Kasumi-1 (cell line): ENCODE measurements at places on chromosomes 3 and 15.

GRCh38 chr3:121584418-121584817, 8.8 kb upstream of the FBXO40 start:
- DNase-seq: no peak

DNA sequence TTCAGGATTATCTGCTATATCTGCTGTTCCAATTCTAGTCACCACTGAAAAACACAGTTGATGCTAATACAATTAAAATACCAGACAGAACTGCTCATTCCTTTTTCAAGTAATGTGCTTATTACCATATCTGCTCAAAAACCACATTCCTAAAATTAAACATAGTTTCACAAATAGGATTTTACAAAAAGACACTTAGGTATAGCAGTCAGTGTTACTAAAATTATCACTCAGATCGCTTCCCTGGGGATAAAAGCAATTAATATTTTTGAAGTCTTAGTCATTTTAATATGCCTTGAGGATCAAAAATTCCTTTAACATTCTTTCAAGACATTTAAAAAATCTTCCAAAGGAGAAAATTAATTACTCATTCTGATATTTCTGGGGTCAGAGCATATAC, 71.5 kb downstream of the RAD18 start:
- DNase-seq: no peak

DNA sequence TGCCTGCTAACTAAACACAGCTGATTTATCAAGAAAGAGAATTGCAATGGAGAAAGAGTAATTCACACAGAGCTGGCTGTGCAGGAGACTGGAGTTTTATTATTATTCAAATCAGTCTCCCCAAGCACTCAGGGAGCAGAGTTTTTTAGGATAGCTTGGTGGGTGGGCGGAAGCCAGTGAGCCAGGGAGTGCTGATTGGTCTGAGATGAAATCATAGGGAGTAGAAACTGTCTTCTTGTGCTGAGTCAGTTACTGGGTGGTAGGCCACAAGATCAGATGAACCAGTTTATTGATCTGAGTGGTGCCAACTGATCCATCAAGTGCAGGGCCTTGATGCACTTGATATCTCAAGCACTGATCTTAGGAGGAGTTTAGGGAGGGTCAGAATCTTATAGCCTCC, 891.9 kb upstream of the CADM2 start:
- DNase-seq: no peak

DNA sequence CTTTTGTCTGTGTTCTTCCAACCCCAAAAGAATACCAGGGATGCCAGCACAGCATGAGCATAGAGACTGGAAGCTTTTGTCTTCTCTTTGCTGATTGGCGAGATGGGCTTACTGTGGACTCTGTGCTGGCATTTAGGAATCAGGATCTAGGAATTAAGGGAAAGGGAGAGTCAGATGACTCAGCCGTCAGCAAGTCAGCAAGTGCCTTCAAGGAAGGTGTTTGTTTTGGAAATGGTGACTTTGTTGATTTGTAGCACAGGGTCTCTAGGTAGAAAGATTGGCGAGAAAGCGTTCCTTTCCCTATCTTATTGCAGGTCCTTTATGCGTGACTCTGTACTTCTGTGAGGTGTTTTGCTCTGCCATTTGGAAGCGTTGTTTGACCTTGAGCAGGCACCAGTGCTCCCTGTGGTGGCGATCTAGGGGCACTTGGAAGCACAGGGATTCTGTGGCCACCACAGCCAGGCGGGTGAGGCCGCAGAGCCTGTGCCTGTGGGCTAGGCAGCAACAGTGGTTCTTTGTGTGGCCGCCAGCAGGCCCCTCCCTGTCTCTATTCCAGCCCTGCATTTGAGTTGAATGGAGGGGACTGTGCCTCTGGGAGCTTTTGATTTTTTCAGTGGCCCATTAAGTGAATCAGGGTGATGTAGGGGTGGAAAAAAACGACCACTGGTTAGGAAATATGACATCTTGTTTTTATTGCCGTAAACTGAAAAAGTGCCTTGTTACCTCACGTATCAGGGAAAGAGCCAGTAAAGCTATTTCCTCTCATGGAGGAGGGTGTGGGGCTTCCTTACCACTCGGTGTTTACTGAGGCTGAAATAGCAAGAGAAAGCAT, 19.0 kb downstream of the FAN1 start:
- DNase-seq: no peak

DNA sequence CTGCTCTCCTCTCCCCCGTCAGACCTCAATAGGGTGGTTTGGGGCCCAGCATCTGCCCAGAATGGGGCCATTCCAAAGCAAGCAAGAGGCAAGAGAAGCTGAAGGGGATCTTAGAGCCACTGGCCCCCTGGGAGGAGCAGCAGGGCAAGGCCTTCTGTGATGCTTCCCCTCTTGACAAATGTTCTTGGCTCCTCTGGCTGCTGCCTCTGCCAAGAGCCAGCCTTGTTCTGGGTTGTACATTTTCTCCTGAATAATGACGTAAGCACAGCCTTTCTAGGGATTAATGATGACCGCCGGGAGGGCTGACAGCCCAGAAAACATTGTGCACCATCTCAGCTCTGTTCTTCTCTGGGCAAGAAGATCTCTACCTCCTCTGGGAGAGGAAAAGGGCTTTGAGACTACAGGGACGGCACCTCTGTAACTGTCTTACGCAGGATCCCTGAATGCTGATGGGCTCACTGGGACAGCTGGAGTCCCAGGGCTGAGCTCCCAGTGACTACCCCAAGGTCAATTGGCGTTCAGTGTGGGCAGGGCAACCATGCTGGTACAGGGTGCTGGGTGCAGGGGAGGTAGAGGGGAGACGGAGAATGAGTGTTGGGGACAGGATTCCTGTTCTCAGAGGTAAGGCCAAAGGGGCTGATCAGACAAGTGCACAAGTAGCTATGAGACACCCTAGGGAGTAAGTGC, 253.3 kb downstream of the FAM43A start:
- DNase-seq: no peak

- peak; percentile 45 for DNase-seq
These were observed 98.2 kb downstream of the HHLA2 start for GRCh38 chr3:108394563-108394962.

DNA sequence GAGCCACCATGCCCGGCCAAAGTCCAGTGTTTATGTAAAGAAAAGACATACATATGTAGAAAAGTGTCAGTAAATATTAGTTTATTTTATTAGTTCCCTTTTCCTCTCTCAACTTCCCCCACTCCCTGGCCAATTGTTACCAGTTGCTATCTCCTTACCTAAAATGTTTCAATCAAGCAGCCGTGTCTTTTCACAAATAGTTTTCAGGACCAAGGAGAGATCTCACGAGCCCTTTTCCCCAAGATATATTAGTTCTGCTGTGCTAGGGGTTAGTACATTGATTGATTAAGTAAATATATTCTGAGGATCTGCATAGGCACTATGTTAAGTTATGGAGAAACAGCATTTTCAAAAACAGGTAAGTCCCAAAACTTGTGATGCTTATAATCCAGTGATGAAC, 87.4 kb downstream of the ZIC4 start:
- peak; percentile 33 for DNase-seq

DNA sequence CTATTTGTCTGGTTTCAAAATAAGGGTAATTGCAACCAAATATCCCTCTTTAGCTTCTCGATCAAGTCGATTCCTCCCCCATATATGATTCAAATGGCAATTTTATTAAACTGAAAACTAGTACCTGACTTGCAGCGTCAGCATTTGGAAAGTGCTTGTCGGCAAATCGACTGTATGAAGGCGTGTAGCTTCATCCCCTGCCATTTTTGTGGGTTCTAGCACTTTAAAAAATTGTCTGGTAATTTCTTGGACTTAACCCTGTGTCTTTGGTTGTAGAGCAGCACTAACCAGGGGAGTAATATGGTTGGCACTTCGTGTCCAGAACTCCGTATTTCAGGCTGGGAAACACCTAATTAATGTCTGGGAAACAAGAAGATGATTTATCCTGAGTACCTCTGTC, 573 bp downstream of the MME start:
- no peak for DNase-seq

DNA sequence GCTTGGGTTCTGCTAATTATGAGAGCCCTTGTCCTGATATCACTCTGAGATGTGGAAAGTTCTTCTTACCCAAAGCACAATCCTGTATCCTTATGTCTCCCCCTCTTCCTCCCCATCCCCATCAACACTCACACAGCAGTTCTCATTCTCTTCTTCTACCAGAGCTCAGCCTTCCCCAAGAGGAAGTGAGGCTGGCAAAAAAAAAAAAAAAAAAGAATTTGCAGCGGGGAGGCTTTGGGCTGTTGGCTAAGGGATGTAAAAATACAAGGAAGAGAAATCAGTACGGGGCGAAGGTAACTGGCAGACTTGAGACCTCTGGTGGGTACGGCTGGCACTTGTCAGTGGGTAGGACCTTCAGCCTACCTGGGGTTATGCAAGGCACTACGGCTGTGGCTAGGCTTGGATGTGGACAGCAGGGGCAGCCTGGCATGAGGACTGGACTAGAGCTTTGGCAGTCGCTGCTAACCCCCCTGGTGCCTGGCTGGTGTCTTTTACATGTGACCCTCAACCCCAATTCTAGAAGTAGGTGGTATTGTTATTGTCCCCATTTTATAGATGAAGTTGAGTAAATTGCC, 5.4 kb downstream of the VIPR1 start:
- DNase-seq: peak; percentile 24
